ENCODE measurements at places on chromosomes 7 and 10.

- DNase-seq, result no peak
Measured at GRCh38 chr7:81245353-81245752, 326.5 kb upstream of the SEMA3C start.

DNA sequence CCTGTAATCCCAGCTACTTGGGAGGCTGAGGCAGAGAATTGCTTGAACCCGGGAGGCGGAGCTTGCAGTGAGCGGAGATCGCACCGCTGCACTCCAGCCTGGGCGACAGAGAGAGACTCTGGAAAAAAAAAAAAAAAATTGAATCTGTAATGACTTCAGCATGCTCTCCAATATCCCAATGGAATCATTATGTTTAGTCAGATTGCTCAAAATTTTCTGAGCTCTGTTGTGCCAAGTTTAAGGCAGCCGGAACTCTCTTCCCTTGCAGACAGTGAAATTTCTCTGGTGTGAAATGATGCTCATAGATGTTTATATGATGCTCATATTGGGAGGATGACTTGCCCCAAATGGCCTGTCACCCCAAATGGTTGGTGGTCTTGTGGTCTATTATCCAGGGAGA, 180.9 kb downstream of the CTTNBP2 start:
- no peak for DNase-seq

GRCh38 chr10:63209705-63210104, 76.6 kb downstream of the NRBF2 start:
- no peak for DNase-seq

GRCh38 chr7:2117646-2118045, 115.1 kb downstream of the MAD1L1 start:
- no peak for DNase-seq

GRCh38 chr10:117500456-117500855, 42.1 kb upstream of the EMX2 start:
- DNase-seq, result no peak

DNA sequence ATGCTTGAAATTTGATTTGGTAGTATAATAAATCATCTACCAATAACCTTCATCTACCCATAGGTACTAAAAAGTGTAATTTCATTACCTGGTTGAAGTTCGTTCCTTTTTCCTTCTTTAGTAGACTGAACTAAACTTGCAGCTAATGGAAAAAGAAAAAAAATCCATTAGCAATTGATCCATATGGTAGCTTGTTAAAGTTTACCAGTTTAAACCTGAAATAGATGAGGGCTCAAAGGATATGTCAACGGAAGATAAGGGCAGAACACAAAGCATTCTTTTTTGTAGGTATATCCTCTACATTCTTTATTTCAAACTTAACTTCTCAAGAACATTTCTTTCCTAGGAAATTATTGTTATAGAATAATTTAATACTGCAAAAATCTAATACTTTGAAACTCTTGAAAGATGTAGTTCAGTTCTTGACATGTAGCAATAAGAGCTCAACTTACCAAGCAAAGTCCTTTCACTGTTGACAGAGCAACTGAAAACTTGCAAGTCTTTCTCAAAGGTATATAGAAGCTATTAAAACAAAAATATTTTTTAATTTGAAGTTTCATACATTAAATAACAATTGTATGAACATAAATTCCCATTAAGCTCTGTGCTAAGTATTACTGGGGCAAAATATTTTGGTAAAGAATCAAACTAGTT, 19.1 kb downstream of the GSAP start:
- no peak for DNase-seq

GRCh38 chr10:22345301-22346095, at the start of gene SPAG6:
TSS of gene SPAG6 (plus strand) at chr10:22345496. CDS start at chr10:22345612, 116 bp downstream.
- peak; percentile 21 for DNase-seq

DNA sequence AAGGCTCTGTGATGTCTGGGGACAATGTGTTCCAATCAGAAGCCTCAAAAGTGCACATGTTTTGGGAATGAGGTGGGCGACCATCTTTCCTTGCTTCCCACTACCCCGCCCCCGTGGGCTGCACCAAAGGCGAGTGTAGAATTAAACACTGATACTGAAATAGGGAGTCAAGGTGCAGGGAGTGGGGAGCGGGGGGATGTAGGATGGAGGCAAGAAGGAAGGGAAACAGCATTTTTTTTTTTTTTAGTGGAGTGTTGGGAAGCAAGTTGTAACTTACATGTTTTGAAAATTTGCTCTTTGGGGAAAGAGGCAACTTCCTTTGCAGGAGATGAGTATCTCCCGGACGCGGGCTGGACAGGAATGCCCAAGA, 484 bp upstream of the DLX5 start:
- DNase-seq, result no peak

GRCh38 chr10:106360870-106361269, 803.6 kb downstream of the SORCS1 start:
- DNase-seq, result no peak

GRCh38 chr7:27900006-27900405, 160.0 kb downstream of the TAX1BP1 start:
- no peak for DNase-seq

- DNase-seq, result no peak
Measured at GRCh38 chr10:3287572-3288445, 115.2 kb upstream of the PITRM1 start.

DNA sequence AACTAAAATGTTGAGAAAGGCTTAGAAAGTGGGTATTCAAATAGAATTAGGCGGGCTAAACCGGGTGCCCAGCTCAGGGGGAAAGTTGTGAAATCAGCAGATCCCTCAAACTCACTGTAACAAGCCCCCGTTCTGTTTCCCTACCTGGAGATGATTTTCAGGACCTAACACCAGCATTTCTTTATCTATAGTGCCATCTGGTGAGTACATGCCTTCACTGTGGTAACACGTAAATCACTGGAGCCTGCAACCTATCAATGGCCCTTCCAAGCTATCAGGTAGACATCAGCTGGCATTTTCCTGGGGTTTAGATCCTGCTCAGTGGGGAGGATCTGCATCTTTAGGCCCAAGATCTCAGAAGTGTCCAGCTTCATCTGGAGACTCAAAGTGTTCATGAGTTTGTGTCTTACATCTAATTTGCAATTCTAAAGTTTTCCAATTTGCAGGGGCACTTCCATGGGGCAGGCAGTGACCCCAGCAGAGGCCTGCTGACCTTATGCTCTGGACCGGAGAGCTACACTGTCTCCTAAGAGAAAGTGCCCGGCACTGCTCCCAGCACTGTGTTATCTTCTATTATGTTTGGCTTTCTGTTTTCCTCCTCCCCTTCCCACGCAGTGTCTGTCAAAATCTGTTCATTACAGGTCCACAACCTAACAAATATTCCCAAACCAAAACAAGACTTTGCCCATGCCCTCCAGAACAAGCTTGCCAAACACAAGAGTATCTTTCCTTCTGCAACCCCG, 132.5 kb downstream of the LSM5 start:
- no peak for DNase-seq

- DNase-seq, result no peak
Measured at GRCh38 chr10:23581906-23582450, 143.1 kb downstream of the OTUD1 start.
